ENCODE measurements at places on chromosomes 1 and 21. TPM values are rescaled to one million over a fixed set of nuclear protein-coding genes. Genes with fewer than 3 reads are reported as not detected.

DNA sequence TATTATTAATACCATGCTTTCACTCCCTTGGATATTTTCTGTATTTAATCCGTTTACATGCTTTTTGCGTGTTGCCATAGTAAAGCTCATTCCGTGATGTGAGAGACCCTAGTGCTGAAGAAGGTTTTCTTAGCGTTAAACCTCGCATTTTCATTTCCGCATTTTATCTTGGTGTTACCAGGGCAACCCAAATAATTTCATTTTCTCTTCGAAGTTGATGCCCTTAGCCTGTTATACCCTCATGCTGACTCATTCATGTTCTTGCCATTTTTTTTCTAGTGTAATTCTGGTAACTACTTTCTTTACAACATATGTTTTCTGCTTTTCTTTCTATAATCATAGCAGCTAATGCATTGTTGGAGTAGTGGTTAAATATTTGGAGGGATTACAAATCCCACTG is 37.2 kb downstream of the LRRC8C start:
- no peak for DNase-seq

DNA sequence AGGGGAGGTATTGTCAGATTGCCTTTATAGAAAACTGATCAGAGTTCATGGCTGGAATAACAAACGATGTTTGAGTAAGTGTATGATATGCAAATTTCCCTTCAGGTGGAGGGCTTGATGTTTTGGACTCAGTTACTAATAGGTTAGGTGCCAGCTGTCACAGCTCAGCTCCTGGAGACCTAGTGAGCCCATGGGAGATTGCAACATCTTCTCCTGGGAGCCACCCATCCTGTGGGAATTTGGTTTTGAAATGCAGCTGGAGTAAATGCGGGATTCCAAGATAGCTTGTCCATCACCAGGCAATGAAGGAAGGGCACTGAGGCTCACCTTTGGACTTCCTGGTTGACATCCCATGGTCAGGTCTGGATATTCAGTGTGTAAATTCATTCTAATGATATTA is 211.4 kb upstream of the NRIP1 start:
- no peak for DNase-seq

DNA sequence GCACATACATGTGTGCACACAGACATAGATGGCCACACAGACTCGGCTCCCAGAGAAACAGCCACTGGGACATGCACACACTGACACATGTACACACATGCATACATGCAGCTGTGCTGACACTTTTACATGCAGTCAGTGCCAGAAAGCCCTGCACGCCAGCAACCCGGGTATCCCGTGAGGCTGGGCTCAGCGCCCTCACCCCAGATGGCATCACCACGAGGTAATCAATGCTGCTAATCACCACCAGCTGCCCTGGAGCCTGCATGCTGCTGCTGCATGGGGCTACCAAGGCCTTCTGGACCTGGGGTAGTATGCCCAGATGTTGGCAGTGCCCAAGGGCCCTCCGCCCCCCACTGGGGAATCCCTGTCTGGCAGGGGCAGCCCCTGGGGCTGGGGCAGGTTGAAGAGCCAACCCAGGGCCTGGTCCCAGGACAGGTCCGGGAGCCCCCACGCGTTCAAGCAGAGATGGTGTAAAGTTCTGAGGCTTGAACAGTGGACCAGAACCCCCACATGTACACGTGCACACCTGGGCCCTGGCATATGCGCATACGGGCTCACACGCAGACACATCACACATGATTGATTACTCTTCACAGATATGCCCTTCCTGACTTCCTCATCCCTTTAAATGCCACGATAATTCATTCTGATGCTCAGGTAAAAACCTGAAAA is 2.7 kb upstream of the COL16A1 start:
- no peak for DNase-seq

DNA sequence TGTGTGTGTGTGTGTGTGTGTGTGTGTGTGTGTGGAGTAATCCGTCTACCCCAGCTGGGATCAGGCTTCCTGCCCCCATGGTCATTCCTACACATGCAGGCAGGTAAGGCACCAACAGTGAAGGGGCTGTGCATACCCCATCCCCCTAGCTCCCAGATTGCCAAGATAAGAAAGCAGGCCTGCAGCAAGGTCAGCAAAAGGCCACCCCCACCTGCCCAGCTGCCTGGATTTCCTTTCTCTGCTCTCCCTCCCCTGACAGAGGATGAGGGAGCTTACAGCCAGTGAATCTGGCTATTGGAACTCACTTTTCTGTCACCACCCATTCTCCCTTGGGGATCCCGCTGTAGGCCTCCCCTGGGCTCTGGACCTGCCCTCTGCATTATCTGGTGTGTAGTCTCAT is 7.9 kb downstream of the ALX3 start:
- no peak for DNase-seq

Gene LMOD1
- total RNA-seq: 0.26 TPM

Gene CFAP107
- not detected for total RNA-seq

Gene SELE
- total RNA-seq: not detected

DNA sequence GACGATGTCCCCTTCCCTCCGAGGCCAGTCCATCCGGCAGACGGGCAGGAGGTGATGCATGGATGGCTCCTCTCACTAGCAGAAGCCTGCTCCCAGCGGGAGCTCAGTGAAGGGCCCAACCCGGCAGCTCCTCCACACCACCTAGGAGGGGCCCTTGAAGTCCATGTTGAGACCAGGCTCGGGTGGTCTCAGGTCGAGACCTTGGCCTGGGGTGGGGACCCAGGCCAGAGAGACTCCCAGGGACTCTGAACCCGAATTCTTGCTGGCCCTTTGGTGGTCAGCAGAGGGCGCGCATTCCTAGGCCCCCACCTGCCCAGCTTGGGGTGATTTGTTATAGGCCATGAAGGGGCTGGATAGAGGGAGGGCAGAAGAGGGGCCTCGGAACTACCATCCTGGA is 642 bp upstream of the NT5C1A start:
- DNase-seq: no peak

Gene TMPRSS2
- total RNA-seq: 3.7 TPM

DNA sequence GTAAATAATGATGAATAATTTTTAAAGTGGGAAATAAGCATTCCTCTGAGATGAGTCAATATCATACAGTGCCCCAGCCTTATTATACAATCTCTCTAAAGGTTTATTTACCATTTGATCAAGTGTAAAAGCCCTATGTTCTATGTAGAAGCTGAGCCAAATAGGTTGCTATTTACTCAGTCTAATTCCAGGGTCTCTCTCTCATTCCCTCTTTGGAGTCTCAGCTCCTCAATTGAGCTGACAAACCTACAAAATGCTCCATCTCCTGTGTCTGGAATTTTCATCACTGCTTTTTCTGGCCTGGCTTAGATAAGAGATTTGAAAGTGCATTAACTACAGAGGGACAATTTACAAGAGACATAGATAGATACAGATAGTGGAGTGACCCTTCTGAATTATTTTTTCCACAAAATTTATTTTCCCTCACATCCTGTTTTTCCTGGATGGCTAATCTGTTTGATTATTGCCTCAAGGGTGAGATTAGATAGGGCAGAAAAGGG is 24.8 kb upstream of the USH2A start:
- DNase-seq: peak; percentile 73

GRCh38 chr1:107100331-107100984 is 40.4 kb upstream of the NTNG1 start:
- DNase-seq: no peak

DNA sequence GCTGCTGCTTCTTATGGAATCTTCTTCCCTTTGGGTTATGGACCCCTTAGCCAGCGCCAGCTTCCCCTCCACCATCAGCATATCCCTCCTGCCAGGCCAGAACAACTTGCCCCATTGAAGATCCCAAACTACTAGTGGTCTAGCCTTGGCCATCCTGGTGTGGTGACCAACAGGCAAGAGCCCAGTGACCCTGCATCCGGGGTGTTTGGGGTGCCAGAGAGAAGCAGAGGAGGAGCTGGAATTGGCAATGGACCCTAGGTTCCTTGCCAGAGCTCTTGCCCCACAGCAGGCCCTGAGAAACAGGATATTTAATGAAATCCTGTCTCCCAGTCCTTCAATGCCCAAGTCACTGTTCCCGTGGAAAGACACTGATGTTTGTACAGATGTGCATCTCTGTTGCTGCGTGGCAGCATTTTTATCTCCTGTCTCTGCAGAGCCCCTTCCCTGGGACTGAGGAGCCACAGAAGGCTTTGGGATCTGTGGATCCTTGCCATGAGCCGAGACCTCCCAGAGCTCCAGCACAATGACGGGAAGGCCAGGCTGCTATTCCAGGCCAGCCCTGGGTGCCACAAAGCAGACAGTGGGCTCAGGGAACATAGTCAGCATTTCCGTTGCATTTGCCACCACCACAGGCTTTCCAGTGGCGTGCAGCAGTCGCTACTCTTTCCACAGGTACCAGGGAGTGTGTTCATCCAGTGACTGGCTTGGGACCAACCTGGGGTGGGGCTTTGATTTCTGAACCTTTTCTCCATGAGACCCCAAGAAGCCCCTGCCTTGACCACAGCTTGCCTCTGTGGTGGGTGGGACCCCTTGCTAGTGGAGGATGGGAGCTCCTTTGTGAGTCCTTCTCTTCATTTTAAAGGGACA is 21.6 kb downstream of the NAV1 start:
- DNase-seq: no peak

- DNase-seq: no peak
Observed at GRCh38 chr1:3248155-3249141, 179.4 kb downstream of the PRDM16 start.

DNA sequence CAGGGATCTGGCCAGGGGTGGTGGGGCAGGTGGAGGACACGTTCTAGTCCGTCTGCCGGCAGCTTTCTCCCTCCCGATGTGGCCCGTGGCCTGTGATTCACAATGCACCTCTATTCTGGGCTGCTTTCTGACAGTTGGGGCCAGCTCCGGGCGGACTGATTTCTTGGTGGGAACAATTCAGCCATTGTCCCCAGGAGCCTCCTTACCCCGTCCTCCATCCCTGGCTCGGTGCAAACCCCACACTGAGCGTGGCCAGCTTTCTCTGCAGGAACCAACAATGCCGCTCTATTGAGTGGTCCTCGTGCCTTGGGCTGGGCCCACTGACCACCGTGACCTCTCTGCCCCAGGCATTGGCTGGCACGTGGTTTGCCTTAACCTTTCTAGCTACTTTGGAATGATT is 29.7 kb downstream of the PADI2 start:
- DNase-seq: no peak

DNA sequence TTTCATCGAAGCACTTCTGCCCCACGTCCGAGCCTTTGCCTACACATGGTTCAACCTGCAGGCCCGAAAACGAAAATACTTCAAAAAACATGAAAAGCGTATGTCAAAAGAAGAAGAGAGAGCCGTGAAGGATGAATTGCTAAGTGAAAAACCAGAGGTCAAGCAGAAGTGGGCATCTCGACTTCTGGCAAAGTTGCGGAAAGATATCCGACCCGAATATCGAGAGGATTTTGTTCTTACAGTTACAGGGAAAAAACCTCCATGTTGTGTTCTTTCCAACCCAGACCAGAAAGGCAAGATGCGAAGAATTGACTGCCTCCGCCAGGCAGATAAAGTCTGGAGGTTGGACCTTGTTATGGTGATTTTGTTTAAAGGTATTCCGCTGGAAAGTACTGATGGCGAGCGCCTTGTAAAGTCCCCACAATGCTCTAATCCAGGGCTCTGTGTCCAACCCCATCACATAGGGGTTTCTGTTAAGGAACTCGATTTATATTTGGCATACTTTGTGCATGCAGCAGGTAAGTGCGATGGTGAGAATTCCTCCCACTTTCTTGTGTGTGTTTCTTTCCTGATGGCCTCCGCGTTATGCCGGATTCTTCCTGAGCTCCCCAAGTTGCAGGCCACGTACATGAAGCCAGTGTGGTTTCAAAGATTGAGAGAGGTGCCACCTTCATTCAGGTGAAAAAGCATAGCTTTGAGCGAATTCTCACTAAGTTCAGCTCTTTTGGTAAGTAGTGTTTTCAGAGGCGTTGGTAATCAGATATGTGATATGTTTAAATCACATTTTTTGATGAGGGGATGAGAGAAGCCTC is 6.0 kb downstream of the NFIA start:
- no peak for DNase-seq

GRCh38 chr1:19577036-19577435 is 67.1 kb upstream of the NBL1 start:
- no peak for DNase-seq

Gene TMPRSS15
- total RNA-seq: not detected

Gene AVPR1B
- not detected for total RNA-seq

DNA sequence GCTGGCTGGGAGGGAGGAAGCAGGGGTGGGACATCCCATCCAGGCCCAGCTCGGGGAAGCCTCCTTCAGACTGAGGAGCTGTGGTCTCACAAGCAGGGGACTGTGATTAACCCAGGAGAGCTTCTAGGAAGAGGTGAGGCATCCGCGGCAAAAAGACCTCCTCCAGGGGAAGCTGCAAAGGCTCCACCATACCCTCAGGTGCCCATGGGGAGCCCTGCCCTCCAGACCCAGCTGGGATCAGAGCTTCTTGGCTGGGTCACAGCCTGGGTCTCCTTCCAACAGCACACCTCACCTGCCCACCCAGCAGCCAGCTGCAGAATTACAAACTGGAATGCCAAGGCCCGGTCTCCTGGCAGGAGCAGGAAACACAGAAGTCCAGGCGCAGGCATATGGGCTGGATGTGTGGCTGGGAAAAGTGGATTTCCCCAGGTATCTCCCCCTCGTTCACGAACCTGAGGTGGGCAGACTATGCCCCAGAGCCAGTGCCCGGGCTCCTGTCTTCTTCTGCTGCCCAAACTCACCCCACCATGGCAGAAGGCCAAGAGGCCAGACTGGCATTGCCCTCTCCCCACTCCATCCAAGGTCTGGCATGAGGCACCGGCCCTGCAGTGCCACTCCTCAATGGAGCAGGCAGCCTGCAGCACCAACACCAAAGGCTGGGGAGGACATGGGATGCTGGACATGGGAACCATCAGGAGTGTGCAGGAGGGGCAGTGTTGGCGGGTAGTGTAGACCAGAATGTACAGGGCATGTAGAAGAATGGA is 15.4 kb upstream of the ARF1 start:
- no peak for DNase-seq

- no peak for DNase-seq
Observed at GRCh38 chr1:183734543-183735036, 70.3 kb upstream of the RGL1 start.

DNA sequence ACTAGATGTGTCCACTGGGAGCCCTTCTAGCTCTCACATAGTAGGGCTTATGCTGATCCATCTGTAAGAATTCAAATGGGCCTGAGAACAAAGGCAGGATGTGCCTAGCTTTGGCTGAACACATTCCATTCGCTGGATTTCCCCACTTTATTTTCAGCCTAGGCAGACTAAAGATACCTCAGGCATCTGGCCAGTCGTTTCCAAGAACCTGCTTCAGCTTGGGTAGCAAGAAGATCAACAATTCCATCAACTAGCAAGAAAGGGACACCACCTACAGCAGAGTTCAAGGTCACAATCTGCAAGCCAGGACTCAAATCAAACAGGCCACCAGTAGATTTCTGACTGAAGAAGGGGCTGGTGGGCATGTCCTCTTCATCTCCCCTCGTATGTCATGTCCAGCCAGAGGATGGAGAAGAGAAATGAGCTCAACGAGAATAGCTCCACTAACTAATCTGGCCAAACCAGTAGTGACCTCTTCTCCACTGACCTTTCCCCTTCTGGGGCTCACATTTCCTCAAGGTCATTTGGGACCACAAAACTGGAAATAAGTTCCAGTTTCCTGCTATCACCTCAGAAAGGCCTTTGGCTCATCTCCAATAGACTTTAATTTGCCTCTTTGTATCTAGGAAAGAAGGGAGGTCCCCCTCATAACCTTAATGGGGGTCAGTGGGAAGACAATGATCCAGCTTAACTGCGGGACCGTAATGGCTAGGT is 14.2 kb downstream of the TXNIP start:
- no peak for DNase-seq

Gene AMY1B
- not detected for total RNA-seq

- peak; percentile 44 for DNase-seq
Observed at GRCh38 chr1:67256291-67257172, 51.1 kb upstream of the IL12RB2 start.

GRCh38 chr1:156204686-156205085 is 8.1 kb upstream of the PMF1 start:
- DNase-seq: no peak

- no peak for DNase-seq
Observed at GRCh38 chr1:111973150-111973790, 16.2 kb downstream of the KCND3 start.
